Renal pelvis (tissue), 12 donors: ENCODE measurements at places on chromosomes 5 and 9. TPM values are rescaled to one million over a fixed set of nuclear protein-coding genes. Genes with fewer than 3 reads are reported as not detected.

Gene HNRNPH1
- polyA plus RNA-seq = 1,566 TPM

GRCh38 chr5:122110987-122111386, 18.4 kb upstream of the ZNF474 start:
- DNase-seq = no peak

- no peak for DNase-seq
Observed at GRCh38 chr5:93805616-93806379, 64.4 kb upstream of the POU5F2 start.

- DNase-seq = no peak
Observed at GRCh38 chr5:176901260-176902101, 2.3 kb upstream of the HK3 start.

Gene UBE2QL1
- 0.95 TPM for polyA plus RNA-seq

DNA sequence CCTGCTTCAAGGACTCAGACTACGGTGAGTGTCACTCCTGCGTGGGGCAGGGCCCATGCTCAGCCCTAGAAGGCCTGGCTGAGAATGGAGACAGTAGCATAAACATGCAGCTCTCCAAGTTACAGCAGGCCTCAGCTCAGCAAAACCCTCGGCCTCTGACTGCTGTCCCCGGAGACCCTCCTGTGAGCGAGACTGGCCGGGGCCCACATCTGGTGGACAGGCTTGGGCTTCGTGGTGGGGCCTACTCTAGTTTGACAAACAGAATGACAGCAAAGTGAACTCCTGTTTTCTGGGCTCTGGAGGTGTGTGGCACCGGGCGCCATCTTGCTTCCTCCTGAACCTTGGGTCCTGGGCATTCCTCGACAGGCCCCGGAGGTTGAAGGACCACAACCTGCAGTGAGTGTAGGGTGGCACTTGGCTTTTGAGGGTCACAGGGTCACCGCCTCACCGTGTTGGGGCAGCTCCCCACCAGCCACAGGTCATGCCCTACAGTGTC, 97.5 kb downstream of the PHF2 start:
- no peak for DNase-seq

DNA sequence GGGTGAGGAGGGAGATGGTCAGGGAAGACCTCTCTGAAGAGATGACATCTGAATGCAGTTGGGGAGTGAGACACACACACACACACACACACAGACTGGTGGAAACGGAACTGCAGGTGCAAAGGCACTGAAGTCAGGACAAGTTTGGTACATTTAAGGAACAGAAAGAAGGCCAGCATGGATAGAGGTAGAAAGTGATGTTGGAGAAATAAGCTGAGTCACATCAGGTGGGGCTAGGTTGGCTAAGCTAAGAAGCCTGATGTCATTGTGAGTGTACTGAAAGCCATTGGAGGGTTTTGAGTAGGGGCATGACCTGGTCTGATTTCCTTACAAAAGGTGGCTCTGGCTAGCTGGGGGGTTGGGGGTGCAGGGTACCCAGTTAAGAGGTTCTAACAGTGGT, 3.1 kb downstream of the BSPRY start:
- DNase-seq = no peak

- peak; percentile 23 for DNase-seq
Observed at GRCh38 chr9:136409557-136410455, 608 bp downstream of the ENTR1 start.
